ENCODE measurements at places on chromosomes 6 and 20. TPM values are rescaled to one million over a fixed set of nuclear protein-coding genes. Genes with fewer than 3 reads are reported as not detected.

DNA sequence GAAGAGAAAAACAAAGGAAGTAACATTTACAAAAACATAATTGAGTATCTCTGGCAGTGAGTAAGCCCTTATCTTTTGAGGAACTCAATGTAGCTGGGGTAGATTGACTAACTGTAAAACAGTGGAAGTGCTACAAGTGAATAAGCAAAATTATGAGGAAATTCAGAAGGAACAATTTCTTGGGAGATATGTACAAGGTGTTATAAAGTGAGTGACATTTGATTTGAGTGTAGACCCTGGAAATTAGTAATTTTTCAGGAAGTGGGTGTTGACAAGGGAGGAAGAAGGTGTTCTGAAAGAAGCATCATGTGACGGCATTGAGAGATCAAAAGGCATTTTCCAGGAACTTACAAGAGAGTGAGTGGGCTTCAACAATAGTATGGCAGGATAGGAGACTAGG lies 22.2 kb downstream of the XRN2 start:
- H3K4me1 ChIP-seq: peaks cover 31% of the 10 kb centered on the region
- H3K27me3 ChIP-seq: no peaks in the 10 kb centered on the region
- peaks cover 19% of the 10 kb centered on the region for H3K36me3 ChIP-seq
- no peak overlapping the region for H3K4me3 ChIP-seq
- H3K27ac ChIP-seq: peak overlapping the region; percentile 0
- no peak for DNase-seq

DAAM2 gene
- total RNA-seq: not detected

DNA sequence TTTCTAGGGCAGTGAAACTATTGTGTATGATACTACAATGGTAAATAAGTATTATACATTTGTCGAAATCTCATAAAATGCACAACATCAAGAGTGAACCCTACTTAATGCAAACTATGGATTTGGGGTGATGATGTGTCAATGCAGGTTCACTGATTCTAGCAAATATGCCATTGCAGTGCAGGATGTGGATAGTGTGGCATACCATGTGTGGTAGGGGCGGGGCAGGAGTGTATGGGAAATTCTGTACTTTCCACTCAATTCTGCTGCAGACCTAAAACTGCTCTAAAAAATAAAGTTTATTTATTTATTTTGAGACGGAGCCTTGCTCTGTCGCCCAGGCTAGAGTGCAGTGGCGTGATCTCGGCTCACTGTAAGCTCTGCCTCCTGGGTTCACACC lies 44.3 kb downstream of the ABHD12 start:
- no peaks in the 10 kb centered on the region for H3K27me3 ChIP-seq
- H3K36me3 ChIP-seq: peaks cover 7% of the 10 kb centered on the region
- no peaks in the 10 kb centered on the region for H3K4me1 ChIP-seq
- no peak for DNase-seq

DNA sequence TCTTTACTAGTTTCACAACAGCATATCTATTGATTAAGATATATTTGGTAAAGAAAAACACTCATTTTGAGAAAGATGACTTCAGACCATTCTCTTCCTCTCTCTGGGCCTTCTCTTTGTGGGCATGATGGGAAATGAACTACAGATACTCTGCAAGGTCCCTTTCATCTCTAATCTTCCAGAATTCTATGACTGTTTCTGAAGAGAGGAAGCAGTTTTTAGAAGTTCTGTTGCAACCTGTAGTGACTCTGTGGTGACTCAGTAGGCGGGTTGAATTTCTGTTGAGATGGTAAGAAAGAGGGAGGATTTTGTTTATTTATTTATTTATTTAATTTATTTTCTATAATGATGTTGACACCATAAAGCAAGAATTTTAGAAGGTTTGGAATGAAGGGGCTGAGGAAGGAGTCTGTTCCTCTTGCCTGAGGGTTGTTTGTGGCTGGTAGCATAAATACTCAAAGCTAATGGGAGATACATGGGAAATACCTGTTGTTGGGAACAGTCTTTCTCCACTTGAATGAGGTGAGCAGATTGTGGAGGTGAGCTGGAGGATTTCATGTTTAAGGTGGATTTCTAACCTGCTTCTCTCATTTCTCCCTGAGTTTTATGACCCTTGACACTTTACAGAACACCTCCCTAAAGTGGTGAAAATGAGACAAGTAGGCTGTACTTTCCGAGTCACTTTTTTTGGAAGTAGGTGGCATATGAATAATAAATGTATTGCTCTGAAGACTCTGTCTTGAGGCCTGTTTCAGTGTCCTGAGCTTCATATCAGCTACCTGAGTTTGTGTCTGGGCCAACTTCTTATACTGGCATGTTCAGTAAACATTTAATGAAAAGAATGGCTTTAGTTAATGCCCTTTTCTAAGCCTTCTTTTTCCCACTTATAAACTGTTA lies 15.0 kb downstream of the ACSS2 start:
- H3K27ac ChIP-seq: peak overlapping the region; percentile 69
- peaks cover 44% of the 10 kb centered on the region for H3K4me1 ChIP-seq
- peaks cover 12% of the 10 kb centered on the region for H3K36me3 ChIP-seq
- H3K4me3 ChIP-seq: no peak overlapping the region
- DNase-seq: peak; percentile 79
- H3K27me3 ChIP-seq: no peaks in the 10 kb centered on the region

CAP2 gene
- 12.3 TPM for total RNA-seq

ZC3H12D gene
- total RNA-seq: not detected

All from MCF 10A (cell line).